ENCODE measurements at places on chromosomes 4 and X.

DNA sequence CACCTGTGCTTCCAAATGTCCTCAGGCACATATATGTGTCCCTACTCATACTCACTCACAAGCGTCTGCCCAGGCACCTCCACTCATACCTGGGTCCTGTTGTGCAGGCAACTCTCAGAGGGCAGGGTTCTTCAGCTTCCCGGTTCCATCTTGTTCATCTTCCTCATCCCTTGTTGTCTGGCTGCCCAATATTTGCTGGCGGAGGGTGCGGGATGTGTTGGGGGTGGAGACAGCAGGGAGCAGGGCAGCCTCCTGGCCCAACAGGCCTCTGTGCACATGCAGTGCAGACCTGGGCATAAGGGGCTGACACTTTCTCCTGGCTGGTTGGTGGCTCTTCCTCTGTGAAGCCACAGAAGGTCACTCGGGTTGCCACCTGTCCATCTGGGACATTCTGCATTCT lies 32.1 kb downstream of the NBDY start:
- no peak for DNase-seq

DNA sequence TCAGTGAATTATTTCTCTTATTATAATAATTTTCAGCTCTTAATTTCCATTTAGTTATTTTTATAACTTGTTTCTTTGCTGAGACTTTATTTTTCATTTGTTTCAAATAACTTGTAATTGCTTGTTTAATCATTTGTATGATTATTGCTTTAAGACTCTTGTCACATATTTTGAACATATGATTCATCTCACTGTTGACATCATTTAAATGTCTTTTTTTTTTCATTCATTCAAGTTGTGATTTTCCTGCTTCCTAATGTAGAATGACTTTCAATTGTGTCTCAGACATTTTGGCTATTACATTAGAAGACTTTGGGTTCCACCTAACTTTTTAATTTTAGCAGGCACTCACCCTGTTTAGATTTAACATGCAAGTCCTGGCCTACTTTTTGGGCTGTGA lies 234.8 kb upstream of the DIPK2B start:
- DNase-seq: no peak

GRCh38 chr4:4614925-4615678 lies 73.3 kb upstream of the STX18 start:
- DNase-seq: no peak

- DNase-seq: no peak
Measured at GRCh38 chrX:109600237-109600651, 24.7 kb downstream of the KCNE5 start.

DNA sequence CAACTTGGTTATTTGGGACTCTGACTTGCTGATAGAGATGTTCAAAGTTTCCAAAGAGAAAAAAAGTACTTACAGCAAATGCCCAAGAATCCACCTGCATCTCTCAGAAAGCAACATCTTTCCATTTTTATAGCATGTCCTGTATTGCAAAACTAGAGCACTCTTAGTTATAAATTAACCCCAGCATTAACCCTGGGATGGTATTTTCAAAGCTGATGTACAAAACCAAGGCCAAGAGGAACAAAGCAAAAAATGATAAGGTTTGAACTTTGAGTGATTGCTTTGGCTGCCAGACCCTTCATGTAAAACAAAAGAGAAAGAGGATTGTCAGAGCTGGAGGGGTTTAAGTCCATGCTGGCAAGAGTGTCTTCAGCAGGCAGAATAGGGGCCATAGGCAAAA lies at the start of gene SERPINA7:
Gene SERPINA7 (minus strand): TSS at position 103 of the 400 bp plus-strand sequence. CDS start 1,669 bp downstream, outside the sequence.
- DNase-seq: no peak

DNA sequence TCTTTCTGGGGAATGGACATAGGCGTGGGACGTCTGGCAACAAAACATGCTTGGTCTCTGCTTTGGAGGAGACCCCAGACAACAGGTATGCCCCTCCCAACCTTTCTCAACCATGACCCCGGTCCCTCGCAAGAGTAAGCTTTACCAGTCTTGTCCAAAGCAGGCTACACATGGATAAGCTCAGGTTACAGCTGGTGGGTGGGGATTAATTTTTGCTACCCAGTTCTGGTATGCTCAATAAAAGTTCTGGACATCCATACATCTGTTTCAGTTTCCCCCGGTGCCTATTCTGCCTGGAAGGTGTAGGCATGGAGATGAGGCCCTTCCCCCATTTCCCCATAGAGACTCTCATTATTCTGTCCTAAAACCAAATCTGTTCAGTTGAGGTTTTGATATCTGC lies 54.5 kb upstream of the NOCT start:
- no peak for DNase-seq

GRCh38 chr4:162839814-162840213 lies 326.9 kb downstream of the NAF1 start:
- DNase-seq: no peak

DNA sequence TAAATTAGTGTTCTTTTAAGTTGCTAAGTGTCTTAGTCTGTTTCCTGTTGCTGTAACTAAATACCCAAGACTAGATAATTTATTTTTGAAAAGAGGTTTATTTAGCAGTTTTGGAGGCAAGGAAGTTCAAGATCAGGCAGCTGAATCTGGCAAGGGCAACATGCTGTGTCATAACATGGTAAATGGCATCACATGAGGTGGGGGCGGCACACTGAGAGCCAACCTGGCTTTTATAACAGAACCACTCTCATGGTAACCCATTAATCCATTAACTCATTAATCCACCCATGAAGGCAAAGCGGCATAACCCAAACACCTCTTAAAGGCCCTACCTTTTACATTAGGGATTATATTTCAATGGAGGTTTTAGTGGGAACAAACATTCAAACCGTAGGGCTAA lies 182.2 kb upstream of the GATB start:
- no peak for DNase-seq

GRCh38 chrX:143664302-143664701 lies 28.4 kb upstream of the SLITRK4 start:
- DNase-seq: no peak

DNA sequence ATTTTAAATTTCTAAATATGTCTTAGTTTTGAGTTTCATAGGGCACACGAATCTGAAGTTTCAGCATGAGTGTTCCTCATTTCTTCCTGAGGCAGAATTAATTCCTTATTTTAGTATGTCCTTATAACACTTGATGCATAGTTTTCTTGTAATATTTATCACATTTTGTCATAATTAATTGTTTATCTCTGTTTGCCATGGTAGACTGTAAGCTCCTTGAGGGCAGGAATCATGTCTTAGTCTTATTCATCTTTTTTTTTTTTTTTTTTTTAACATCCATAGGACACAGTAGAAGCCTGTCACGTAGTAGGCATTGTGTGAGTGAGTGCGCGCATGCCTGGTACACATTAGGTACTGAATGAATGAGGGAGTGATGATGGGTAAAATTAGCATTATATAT lies 131.7 kb downstream of the STAG2 start:
- no peak for DNase-seq

DNA sequence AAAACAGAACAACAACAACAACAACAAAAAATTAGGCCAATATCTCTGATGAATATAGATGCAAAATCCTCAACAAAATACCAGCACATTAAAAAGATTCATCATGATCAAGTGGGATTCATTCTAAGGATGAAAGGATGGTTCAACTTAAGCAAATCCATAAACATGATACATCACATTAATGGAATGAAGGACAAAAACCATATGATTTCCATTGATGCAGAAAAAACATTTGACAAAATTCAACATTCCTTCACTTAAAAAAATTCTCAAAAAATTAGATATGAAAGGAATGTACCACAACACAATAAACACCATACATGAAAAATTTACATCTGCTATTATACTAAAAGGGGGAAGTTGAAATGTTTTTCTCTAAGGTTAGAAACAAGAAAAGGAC lies 103.3 kb downstream of the IL15 start:
- DNase-seq: no peak

DNA sequence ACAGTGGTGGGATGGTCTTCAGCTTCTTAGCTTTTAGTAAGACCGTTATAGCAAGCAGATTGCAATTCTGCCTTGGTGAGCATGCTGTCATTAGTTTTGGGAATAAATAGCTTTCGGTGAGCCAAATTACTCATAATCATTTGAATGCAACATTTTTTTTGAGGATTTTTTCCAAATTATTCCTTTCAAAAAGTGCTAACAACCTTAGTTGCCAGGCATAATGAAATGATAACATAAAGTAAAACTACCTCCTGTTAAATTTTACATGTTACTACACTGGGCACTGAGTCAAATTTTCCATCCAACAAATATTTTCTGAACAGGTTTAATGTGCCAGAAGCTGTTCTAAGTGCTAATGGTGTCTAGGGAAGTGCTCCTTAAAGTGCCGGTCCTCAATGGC lies 15.8 kb upstream of the NPFFR2 start:
- no peak for DNase-seq

DNA sequence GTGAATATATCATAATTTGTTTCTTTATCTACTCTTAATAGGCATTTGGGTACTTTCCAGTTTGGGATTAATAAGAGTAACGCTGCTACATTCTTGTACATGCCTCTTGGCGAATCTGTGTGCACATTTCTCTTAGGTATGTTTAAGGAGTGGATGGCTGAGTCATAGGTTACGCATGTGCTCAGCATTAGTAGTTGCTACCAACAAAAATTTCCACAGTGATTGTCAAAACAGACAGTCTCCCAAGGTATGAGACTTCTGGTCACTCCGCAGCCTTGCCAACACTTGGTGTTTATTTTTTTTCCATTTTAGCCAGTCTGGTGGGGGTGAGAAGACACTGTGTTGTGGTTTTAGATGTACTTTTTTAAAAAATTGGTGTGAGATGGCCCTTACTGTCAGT lies 44.6 kb downstream of the FGFBP1 start:
- DNase-seq: no peak

DNA sequence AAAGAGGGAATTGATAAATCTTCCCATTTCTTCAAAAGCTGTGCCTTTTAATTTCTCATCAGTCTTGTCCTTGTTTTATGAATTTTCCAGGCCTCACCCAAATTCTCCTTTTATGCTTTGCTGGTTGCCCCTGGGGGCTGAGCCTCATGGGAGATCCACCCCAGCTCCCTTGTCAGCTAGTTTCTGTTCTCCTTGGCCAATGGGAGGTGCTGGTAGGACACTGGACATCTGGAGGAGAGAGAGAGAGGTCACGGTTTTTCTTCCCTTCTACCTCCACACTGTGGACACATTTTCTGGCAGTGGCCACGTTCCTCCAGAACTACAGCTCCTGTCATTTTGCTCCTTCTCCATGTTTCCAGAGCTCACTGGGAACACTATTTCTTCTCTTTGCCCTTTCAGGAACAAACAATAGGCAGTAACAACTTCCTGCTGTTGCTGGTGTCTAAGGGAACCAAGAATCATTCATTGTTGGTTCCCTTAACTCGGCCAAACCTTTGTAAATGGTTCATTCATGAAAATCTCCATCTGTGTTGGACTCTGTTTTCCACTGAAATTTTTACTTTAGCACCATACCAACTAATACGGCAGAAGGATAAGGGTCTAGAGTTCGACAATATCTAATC lies 334.5 kb downstream of the GPAT3 start:
- no peak for DNase-seq

DNA sequence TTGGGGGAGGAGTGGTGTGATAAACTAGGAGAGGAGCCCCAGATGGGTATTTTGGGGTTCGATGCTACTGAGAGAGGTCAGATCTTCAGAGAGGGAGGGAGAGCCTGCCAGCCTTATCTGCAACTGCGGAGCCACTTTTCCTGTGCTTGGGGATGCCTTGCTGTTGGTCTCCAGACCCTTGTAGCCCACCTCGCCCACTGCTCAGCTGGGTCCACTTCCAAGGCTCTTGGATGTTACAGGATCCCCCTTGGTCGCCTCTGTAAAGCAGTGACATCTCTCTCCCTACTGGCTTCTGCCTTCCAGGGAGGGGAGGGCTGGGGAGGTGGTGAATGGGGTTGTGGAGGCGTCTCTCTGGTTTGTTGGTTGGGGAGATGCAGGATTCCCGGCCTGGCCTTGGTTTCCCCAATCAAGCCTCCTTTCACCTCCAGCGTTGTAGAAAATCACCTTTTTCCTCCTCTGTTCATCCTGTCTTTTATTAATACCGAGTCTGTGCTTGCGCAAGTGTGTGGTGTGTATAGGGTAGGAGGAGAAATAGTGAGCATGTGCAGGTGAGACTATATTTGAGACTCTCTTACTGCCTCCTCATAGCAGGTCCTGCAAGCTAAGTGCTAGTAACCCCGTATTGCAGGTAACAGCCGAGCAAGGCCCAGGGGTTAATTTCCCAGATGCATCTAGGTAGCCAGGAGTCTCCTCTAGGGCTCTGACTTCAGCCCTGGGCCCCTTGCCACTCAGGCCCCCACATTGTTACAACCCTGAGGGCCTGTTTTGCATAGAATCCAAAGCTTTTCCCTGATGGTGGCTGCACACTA lies 337.4 kb downstream of the ARHGAP10 start:
- DNase-seq: no peak

- no peak for DNase-seq
Measured at GRCh38 chr4:177680308-177680707, 238.1 kb upstream of the AGA start.

- no peak for DNase-seq
Measured at GRCh38 chrX:11059933-11060332, 51.2 kb upstream of the HCCS start.

DNA sequence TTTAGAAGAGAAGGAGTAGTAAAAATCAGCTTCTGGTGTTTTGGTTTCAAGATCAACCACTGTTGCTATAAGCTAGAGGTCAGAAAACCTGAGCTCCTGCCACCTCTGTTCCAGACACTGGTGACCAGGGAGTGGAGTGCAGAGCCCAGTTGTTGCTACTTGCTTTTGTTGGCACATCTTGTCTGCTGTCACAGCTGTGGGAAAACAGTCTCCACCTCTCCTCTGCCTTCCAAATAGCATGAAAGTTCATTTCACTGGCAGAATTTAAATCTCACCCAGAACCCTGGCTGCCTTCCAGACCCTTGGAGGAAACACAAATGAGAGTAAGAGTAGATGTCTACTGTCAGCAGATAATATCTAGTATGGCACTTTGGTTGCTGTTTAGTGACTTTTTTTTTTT lies 297.5 kb upstream of the KLF3 start:
- DNase-seq: no peak

DNA sequence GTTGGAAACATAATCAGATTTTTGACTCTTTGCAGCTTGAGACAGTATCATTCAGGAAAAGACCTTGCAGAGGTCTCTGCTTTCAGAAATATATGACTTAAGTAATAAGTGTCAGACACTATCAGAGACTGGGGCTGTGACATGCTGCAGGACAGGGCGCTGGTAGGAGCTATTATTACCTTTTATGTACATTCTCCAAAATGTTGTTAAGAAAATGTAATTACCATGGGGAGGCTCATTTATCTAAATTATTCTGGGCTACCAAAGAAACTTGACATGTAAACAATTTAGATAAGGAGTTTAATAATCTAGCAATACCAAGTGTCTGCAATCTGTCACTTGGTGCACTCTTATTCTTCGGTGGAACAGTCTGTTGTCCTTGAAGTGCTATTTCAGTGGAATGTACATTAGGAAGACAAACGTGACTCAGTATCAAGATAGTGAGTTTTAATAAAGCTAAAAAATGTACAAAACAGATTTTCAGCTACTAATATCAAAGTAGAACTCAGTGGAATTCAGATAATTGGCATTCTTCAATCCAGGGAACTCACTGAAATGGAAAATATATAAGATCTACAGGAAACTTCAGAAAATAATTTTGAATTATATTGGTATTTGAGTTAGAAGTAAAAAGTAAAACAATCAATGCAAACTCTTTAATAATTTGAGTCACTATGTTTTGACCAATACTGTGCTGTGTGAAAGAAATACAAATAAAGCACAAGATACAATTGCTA lies 214.5 kb downstream of the KCNIP4 start:
- no peak for DNase-seq

- no peak for DNase-seq
Measured at GRCh38 chr4:116328261-116328860, 757.0 kb downstream of the TRAM1L1 start.

- DNase-seq: no peak
Measured at GRCh38 chrX:19332983-19333382, 10.7 kb upstream of the PDHA1 start.

- DNase-seq: no peak
Measured at GRCh38 chr4:61407642-61408618, 207.8 kb downstream of the ADGRL3 start.

Data from left colon (tissue), 2 donors.